ENCODE measurements at places on chromosomes 6 and 20.

DNA sequence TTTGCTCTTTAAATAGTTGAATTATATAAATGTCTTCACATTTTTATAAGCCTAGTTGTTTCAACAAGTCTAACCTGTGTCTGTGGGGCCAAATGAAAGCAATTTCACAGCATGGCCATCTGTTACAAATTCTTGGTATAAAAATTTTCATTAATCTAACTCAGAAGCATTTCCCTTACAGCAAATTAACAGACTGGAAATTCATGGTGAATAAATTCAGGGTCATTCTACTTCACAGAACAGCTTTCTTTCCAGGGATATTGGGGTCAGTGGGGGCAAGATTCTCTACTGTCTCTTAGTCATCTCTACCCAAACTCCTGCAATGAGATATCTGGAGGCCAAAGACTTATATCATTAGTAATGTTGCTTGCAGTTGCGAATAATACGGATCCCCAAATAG lies 352.1 kb downstream of the MMUT start:
- no peak for DNase-seq

GRCh38 chr6:16802071-16802470 lies 40.8 kb upstream of the ATXN1 start:
- peak; percentile 50 for DNase-seq

- DNase-seq, result no peak
Measured at GRCh38 chr6:16737925-16738324, 23.3 kb downstream of the ATXN1 start.

GRCh38 chr6:147149092-147149491 lies 55.1 kb upstream of the STXBP5 start:
- DNase-seq, result no peak

DNA sequence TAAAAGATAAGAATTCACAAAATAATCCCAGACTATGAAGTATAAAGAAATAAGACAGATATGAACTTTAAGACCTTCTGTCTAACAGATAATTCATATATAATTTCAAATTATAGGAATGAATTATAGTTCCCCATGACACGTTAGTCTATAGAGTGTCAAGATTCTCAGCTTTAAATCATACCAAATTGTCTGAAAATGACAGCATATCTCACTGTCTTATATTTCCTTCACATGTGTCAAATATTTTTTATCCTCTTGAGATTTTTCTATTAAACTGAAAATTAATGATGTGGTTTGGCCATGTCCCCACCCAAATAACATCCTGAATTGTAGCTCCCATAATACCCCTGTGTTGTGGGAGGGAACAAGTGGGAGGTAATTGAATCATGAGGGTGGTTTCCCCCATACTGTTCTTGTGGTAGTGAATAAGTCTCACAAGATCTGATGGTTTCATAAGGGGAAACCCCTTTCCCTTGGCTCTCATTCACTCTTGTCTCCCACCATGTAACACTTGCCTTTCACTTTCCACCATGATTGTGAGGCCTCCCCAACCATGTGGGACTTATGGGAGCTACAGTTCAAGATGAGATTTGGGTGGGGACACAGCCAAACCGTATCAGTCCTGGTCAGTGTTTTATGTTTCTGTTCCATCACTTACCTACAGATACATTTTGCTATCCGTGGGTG lies 825.3 kb upstream of the GJE1 start:
- DNase-seq, result no peak

DNA sequence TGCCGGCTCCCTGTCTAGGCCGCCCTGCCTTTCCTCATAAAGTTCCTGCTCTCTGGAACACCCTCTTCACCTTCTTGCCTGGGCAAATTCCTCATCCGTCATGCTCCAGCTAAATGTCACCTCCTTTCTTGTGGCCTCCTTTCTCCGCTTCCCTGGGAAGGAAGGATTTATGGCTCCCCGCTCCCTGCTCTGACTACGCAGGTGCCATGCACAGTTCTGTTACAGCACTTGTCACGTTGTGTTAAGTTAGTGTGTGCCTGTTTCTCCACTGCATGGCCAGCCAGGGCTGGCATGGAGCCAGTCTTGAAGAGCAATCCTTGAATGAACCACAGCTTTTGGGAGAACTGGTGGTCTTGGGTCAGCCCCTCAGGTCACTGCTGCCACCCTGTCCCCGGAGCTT lies 61.7 kb downstream of the CD40 start:
- DNase-seq, result no peak

DNA sequence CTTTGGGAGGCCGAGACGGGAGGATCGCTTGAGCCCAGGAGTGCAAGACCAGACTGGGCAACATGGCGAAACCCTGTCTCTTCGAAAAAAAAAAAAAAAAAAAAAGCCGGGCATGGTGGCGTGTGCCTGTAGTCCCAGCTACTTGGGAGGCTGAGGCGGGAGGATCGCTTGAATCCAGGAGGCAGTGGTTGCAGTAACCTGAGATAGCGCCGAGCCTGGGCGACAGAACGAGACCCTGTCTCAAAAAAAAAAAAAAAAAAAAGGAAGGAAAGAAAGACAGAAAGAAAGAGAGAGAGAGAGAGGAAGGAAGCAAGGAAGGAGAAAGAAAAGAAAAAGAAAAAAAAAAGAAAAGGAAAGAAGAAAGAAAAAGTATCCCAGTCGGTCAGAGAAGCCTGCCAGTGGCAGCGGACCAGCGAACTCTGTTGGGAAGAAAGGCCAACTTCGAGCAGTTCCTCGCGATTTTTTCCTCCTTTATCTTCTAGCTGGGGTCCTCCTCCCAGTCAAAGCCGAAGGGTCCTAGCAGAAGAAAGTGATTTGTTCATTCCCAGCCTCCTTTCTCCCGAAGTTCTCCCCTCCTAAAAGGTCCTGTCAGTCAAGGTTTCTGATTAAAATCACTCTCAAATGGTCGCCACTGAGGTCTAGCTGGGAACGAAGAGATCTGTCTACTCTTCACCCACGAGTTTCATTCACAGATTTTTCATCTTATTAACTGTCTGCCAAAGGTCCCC lies 2.4 kb upstream of the SYCP2L start:
- no peak for DNase-seq

DNA sequence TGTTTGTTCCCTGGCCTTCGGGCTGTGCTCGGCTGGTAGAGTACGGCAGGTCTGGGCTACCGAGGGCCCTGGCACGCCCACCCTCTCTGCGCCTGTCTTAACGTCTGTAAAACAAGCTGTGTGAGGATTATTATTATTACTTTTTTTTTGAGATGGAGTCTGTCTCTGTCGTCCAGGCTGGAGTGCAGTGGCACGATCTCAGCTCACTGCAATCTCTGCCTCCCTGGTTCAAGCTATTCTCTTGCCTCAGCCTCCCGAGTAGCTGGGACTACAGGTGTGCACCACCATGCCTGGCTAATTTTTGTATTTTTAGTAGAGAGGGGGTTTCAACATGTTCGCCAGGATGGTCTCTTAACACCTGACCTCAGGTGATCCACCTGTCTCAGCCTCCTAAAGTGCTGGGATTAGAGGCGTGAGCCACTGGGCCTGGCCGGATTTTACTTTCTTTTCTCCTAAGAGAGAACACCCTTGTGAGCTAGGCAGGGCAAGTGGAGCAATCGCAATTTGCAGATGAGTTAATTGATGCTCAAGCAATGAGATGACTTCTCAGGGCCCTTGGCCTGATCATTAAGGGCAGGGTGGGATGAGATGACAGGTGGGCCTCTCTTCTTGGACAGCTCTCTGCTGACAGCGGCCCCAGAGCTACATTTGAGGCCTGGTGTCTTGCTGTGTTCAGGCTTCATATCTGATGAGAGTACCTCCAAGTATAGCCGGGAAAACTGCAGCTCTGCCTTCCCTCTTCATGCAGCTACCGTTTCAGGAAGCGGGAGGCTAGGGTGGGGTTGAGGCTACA lies 859 bp upstream of the SMIM29 start:
- DNase-seq, result no peak

DNA sequence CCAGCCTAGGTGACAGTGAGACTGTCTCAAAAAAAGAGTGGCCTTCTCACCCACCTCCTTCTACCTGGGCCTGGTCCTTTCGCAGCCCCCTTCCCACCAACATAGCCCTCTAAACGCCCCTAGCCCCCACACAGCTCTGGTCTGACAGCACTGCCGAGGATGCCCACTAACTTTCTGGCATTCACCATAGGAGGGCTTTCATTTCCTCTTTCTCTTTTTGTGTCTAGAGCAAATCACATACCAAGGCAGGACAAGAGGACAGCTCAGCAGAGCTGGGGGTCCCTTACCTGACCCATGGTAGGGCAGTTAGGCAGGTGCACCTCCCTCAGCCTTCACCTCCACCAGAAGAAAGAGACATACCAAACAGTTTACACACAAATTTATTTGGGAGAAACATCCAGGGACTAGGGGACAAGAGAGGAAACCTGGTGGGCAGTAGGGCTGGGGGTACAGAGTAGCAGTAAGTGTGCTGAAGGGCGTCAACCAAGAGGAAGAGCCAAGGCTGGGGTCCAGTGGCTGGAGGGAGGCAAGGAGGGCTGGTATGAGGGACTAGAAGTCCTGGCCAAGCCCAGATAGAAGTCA lies 4.5 kb downstream of the LY6G5C start:
- no peak for DNase-seq

GRCh38 chr20:719816-720215 lies 44.2 kb upstream of the SCRT2 start:
- DNase-seq, result no peak

GRCh38 chr6:32070814-32071543 lies 32.8 kb downstream of the CYP21A2 start:
- no peak for DNase-seq

DNA sequence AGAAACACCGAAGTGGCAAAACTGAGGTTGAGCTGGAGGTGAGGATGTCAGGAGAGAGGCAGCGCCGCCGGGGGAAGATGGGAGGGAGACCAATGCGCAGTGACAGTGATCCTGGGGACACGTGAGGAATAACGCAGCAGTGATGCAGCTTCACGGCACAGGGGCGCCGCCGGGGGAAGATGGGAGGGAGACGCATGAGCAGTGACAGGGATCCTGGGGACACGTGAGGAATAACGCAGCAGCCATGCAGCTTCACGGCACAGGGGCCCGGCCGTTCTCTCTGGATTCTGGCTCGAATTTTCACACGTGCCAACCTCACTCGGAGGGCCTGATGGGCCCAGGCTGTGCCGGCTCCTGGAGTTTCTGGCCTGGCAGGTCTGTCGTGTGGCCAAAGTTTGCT lies 94.7 kb downstream of the SMOC2 start:
- no peak for DNase-seq

DNA sequence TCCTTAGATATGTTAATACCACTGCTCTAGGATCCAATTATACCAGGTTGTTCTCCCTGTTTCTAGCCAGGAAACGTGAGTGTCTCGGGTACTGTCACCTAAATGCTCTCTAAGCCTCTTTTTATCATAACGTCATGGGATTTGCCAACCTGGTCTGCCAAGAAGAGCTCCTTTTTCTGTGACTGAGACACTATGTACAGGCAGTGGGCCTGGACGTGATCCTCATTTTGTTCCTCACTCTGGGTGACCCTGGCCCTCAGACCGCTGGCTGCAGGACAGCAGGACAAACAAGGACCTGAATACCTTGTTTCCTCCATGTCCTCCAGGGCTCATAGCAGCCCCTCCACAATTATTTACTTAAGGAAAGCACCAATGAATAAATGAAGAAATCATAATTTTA lies 69.1 kb downstream of the CD164 start:
- no peak for DNase-seq

GRCh38 chr6:115001731-115002350 lies 659.0 kb upstream of the HS3ST5 start:
- DNase-seq, result no peak

GRCh38 chr20:47013606-47014005 lies 119.0 kb downstream of the EYA2 start:
- DNase-seq, result no peak

DNA sequence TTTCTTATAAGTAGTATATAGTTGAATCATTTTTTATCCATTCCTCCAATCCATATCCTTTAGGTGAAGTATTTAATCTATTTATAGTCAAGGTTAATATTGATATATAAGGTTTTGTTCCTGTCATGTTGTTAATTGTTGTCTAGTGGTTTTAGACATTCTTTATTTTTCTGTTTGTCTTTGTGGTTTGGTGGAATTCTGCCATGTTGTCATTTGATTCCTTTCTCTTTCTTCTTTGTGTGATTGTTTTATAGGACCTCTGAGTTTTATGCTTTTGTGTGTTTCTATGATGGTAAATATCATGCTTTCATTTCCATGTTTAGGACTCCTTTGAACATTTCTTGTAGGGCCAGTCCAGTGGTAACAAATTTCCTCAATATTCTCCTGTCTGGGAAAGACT lies 450.3 kb upstream of the BTBD3 start:
- DNase-seq, result no peak

GRCh38 chr20:60139663-60140446 lies 181.6 kb downstream of the CDH26 start:
- no peak for DNase-seq

DNA sequence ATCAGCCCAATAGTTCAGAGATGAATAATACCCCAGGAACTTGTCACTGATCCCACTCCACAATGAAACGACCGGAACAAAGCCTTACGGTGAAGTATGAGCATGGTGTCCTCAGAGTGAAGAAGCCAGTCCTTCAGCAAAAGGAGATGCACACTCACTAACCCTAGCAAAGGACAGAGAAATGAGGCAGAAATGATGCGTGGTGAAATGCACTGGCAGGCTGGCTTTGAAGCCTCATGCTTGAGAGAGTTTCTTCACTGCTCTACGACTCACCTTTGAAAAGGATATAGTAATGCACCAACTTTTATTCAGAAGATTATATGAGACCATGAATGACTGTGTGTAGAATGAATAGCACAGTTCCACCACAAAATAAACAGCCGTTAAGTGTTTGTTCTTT lies 74.8 kb downstream of the PHACTR1 start:
- no peak for DNase-seq

GRCh38 chr6:38750968-38751615 lies 36.0 kb downstream of the DNAH8 start:
- no peak for DNase-seq

GRCh38 chr20:63950701-63951397 lies 5.4 kb downstream of the UCKL1 start:
- DNase-seq, result no peak

DNA sequence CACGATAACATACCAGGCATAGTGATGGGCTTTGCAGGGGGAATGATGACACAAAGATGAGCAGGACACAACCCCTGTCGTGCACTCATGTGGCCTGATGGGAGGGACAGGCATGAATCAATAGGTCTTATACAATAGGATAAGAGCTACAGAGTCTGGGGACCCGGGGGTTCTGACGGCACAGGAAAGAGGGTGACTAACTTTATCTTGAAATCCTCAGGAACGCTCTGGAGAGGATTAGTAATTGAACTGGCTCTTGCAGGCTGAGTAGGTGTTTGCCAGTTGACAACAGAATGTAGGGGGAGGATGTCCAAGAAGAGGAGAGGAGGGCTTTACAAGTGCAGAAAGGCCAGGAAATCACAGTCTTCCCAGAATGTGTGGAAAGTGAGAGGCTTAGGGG lies 219.9 kb upstream of the ECI2 start:
- DNase-seq, result no peak

- no peak for DNase-seq
Measured at GRCh38 chr20:44629017-44629385, 22.5 kb downstream of the ADA start.

DNA sequence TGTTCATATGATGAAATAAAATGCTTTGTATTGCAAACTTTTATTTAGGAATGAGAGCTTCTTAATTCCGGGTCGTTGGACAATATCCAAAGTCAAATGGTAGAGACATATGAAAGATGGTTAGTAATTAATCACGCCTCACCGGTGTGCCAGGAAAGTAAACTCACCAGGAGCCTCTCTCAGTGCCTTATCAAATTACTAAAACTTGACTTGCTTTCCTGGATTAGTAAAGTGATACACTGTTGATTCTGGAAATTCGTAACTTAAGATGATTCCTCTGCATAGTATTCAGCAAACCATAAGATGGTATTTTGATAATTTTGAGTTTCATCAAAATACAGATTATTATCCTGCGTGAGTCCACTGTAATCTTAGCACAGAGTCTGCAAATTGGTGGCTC lies 115.2 kb downstream of the PAX1 start:
- DNase-seq, result no peak

Measured in globus pallidus (tissue), 1 donor.